Fibroblast of villous mesenchyme (primary cell): ENCODE measurements at places on chromosomes 16 and 17.

GRCh38 chr17:83061586-83061985 is 17.8 kb upstream of the METRNL start:
- DNase-seq, result no peak

- DNase-seq, result no peak
Observed at GRCh38 chr16:75578212-75578611, 12.0 kb downstream of the GABARAPL2 start.

GRCh38 chr16:53080345-53081031 is 25.7 kb downstream of the CHD9 start:
- peak; percentile 94 for DNase-seq

GRCh38 chr17:10205549-10206185 is 7.3 kb upstream of the GAS7 start:
- no peak for DNase-seq

DNA sequence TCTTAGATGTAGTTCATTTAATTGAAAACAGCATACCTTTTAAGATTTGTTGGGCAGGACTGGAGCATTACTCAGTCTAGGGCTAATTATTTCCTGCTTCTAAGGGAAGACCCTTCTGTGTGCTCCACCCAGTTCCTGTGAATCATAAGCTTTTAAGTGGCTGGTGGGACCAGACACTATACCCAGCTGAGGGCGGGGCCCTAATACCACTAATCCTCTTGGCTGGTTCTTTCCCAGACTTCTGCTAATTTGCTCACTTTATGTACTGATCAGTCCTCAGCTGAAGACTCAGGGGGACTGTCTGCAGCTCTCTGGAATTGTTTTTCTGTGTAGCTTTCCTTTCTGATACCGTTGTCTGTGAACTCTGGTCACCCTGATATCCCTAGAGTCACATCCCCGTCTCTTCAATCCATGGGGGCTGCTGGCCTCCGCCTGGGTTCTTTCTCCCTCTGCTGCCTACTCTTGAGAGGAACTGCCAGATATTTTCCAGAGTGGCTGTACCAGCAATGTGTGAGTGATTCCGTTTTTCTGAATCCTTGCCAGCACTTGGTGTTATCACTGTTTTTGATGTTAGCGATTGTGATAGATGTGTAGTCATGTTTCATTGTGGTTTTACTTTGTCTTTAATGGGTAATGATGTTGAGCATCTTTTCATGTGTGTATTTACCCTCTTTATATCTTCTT is 35.1 kb downstream of the MFSD11 start:
- DNase-seq, result peak; percentile 97

DNA sequence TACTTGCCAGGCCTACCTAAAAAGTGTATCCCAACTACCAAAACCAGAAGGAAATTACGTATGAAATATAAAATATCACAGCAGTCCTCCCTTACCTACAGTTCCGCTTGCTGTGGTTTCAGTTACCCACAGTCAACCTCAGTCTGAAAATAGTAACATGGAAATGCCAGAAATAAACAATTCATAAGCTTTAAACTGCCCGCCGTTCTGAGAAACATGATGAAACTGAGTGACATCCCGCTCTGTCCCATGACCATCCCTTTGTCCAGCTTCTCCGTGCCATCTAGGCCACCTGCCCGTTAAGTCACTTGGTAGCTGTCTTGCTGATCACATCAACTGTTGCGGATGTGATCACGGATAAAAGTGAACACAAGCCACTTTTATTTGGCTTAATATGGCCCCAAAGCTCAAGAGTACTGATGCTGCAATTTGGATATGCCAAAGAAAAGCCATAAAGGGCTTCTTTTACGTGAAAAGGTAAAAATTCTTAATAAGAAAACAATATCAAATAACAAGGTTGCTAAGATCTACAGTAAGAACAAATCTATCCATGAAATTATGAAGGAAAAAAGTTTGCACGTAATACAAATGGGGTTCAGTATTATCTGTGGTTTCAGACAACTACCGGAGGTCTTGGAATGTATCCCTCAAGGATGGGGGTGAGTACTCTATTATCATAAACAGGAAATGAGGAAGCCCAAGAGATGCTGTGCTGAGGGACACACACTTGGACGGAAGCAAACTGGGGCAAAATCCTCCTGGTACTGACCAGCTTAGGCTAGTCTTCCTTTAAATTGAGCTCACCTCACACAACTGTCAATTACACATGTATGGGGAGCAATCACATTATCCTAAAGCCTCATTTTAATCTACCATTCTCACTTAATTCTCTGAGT is 8.2 kb downstream of the USP22 start:
- DNase-seq, result peak; percentile 57

DNA sequence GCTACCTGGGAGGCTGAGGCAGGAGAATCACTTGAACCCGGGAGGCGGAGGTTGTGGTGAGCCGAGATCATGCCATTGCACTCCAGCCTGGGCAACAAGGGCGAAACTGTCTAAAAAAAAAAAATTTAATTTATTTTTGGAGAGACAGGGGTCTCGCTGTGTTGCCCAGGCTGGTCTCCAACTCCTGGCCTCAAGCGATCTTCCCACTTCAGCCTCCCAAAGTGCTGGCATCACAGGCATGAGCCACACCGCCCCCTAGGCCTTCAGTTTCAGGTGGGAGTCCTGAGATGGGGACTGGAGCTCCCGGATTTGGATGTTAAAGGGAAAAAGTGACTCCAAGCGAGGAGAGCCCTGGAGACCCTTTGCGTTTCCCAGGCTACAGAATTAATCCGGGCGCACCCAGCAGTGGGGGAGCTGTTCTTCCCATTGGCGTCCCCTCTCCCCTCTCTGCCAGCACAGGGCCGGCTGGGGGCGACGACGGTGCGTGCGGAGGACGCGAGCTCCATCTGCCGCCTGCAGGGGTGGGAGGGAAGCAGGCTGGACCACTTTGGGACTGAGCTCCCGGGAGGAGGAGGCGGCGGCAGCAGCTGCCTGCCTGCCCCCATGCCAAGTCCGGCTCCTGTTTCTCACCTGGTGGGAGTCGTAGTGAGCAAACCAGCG is 49.3 kb upstream of the USP7 start:
- no peak for DNase-seq

DNA sequence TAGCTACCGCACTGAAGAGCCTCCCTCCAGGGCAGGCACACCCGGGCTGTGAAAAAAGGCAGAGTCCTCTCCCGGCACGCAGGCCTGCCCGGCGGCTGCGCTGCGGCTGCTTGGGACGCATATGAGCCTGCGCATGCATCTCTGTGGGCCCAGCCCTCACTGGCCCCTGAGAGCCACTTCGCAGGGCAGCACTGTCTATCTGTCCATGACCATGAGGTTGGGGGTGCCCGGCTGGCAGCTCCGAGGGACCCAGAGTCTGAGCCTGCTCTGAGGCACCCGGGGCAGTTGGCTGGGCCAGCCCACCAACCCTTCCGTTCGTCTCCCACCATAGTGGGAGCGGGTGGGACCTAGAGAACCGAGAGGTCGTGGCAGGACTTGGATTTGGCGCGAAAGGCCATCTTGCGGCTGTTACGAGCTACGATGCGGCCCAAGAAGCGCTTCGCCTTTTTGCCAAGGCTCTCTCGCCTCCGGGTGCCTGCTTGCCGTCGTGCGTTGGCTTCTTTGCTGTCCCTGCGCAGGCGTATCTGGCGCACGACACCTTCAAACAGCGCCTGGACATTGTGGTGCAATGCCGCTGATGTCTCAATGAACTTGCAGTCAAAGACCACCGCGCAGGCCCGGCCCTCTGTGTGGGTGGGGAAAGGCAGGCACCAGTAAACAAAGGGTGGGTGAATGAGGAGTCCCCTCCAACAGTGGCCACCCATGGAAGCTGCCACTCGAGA is 3.2 kb upstream of the CDH16 start:
- DNase-seq, result no peak

DNA sequence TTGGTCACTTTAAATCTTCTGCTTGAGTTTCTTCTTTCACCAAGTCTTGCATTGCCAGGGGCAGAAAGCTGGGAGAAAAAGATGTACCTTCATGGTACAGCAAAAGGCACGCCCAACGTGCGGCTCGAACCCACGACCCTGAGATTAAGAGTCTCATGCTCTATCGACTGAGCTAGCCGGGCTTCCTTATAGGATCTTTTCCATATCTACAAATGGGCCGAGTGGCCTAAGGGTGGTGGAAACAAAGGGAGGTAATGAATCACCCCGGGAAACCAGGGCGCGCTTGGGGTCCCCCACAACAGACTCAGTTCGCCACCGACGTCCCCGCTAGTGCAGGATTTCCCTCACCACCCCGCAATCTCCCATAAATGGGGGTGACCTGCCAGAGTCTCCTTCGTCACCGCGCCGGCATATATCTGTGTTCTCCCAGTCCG is 7.5 kb upstream of the OR1F1 start:
- no peak for DNase-seq

- DNase-seq, result no peak
Observed at GRCh38 chr16:19805459-19806162, 79.0 kb downstream of the GPRC5B start.

- no peak for DNase-seq
Observed at GRCh38 chr17:82561429-82562035, 42.0 kb downstream of the FOXK2 start.

DNA sequence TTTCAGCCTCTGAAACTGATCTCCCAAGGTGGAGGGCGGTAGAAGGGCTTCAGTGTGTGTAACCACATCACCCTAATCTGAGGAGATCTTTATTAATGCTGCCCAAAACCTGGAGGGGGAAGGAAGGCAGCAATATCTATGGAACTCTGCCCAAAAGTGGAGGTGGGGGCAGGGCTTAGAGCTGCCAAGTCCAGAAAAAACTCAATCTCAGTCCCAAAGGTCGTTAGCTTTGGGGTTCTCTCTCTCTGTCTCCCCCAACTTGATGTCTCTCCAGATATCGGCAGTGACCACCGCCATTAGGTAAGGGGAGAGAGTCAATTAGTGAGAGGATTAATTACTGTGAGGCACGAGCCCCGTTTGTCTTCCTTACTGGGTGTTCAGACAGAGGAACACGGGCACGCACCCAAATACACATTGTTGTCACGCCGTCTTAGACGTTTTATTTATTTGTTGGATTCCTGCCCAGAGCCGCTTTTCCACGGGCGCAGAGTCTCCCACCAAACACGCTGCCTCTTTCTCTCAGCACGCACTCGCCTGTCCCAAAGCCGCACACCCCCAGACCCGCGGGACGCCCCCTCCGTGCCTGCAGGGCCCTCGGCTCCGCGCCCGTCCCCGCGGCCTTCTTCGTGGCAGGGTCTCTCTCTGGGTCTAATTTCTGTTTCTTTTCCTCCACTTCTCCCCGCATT is 5.4 kb upstream of the LHX1 start:
- no peak for DNase-seq

GRCh38 chr17:30555942-30556341 is 78.7 kb downstream of the GOSR1 start:
- DNase-seq, result no peak

DNA sequence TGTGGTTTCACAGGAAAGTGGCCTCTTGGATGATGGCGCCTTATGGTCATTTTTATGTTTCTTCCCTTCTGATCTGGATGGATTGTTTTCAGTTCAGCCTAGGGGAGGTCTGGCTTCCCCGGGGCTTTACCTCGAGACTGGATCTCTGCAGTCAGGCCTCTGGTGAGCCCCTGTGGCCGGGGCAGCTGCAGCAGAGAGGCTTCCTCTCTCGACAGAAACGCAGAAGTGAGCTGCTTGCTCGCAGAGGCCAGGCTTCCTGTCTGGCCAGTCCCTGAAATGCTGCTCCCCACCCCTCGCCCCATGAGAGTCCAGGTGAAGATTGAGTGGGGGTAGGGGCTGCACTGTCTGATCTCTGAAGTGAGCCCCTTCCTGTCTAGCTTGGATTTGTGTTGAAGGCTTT is 44.0 kb downstream of the PLCG2 start:
- DNase-seq, result no peak

DNA sequence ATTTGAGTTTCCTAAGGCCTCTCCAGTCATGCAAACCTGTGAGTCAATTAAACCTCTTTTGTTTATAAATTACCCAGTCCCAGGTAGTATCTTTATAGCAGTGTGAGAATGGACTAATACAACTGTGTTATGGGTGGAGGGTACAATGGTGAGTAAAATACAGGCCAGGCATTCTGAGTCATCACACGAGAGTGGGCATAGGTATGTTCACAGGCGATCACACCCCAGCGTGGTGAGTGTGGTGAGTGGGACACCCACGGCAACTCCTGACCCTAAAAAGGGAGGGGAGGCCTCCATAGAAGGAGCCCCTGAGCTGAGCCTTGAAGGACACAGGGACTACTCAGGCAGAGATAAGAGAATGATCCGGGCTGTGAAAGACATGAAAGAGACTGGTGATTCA is 22.6 kb upstream of the MAPT start:
- DNase-seq, result no peak

GRCh38 chr16:17921357-17921978 is 415.1 kb downstream of the NPIPA8 start:
- peak; percentile 5 for DNase-seq

- DNase-seq, result no peak
Observed at GRCh38 chr16:8798174-8798527, 512 bp downstream of the PMM2 start.

GRCh38 chr16:89052890-89053724 is 40.5 kb upstream of the ACSF3 start:
- no peak for DNase-seq

DNA sequence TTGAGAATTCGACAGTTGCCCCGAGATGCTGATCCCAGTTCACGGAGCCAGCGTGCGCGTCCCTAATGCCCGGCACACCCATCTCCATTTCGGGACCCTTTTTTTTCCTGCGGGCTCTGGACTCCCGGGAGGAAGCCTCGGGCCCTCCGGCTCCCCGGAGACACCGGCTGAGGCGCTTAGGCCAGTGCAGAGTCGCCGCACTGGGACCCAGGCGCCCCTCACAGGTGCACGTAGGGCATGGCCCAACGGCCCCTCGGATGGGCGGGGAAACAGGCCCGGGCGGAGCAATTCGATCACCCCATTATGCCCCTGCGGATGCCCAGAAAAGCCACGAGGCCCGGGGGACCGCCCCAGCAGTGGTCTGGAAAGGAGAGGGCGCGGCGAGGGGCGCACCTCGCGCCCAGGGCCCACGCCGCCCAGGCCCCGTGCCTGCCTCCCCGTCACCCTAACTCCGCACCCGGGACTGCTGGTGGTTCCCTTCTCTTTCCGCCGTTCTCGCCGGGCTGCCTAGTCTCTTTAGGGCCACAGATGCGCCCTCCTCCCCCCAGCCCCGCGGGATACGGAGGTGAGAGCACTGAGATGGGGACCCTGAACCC is 18.5 kb upstream of the ZFHX3 start:
- DNase-seq, result no peak

- DNase-seq, result no peak
Observed at GRCh38 chr16:8804313-8804712, 6.7 kb downstream of the PMM2 start.

DNA sequence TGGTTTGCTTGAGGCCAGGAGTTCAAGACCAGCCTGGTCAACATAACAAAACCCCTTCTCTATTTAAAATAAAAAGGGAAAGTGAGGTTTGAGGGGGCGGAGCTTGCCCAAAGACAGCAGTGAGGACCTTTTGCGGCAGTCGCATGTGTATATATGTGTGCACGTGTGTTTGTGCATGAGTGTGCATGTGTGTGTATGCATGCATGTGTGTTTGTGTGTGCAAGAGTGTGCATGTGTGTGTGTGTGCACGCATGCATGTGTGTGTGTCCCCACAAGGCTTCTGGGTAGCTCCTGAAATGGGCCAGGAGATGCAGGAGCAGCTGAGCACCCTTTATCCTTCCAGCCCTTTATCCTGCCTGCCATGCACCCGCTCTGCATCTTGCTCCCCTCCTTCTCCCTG is 9.0 kb downstream of the RHBDL3 start:
- DNase-seq, result no peak
